Activated T-helper 17 cell treated with anti-CD3 and anti-CD28 coated beads, Interleukin-2, amount 50 U/mL, for 72 hours (primary cell): ENCODE measurements at places on chromosomes 13 and 19. TPM values are rescaled to one million over a fixed set of nuclear protein-coding genes. Genes with fewer than 3 reads are reported as not detected.

DNA sequence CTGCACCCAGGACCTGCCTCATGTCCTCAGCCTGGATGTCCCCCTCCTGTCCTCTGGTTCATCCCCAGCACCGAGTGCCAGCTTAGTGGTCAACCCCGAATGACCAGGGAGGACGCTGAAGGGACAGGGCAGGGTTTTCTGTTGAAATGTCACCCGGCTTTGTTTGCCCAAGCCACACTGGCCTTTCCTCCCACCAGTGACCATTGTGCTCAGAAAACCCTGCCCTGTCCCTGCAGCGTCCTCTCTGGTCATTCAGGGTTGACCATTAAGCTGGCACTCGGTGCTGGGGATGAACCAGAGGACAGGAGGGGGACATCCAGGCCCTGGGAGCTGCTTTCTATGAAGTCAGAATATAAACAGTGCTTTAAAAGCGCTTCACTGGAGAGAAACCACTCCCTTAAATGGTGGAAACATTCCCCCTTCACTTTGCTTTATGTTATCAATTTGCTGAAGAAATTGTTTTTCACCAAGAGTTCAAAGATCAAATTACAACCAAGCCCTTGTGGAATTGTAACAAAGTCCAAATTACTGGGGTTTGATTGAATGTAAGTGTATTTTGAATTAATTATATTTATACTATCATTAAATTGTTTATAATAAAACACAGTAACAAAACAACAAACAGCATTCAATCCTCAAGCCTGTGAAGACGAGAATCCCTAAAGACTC is 21.4 kb downstream of the CARS2 start:
- no peak for ATAC-seq

DNA sequence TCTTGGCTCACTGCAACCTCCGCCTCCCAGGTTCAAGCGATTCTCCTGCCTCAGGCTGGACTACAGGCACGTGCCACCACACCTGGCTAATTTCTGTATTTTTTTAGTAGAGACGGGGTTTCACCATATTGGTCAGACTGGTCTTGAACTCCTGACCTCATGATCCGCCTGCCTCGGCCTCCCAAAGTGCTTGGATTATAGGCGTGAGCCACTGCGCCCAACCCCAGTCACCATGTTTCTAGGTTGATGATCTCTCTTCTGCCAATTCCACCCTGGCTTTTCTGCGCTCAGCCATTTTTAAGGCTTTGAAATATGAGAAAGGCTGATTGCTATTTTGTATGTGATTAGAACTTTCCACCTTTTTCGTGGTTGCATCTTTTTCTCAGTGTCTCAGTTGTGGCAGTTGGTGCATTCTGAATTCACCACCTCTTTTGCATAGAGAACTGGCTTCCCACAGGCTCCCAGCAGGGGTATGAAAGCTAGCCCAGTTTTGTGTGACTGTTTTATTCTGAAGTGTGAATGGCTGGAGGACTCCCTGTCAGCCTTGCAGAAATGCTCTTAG is 15.5 kb downstream of the CEACAM1 start:
- ATAC-seq = peak; percentile 81

DNA sequence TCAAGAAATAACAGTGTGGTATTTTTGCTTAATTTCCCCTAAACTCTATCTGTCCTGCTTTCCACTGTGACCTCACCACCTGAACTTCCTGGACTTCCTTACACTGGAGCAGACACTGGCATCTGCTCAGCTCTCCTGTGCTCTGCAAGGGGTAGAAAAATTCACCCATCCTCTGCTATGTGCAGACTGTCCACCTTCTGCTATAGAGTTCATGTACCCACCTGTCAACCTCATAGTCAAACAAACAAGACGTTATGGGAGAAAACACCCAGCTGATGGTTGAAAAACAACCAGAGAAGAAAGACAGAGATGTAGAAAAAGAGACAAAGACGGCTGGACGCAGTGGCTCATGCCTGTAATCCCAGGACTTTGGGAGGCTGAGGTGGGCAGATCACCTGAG is 12.2 kb downstream of the LAIR1 start:
- ATAC-seq = no peak

- no peak for ATAC-seq
Measured at GRCh38 chr19:23286477-23286876, 36.3 kb upstream of the ZNF724 start.

DNA sequence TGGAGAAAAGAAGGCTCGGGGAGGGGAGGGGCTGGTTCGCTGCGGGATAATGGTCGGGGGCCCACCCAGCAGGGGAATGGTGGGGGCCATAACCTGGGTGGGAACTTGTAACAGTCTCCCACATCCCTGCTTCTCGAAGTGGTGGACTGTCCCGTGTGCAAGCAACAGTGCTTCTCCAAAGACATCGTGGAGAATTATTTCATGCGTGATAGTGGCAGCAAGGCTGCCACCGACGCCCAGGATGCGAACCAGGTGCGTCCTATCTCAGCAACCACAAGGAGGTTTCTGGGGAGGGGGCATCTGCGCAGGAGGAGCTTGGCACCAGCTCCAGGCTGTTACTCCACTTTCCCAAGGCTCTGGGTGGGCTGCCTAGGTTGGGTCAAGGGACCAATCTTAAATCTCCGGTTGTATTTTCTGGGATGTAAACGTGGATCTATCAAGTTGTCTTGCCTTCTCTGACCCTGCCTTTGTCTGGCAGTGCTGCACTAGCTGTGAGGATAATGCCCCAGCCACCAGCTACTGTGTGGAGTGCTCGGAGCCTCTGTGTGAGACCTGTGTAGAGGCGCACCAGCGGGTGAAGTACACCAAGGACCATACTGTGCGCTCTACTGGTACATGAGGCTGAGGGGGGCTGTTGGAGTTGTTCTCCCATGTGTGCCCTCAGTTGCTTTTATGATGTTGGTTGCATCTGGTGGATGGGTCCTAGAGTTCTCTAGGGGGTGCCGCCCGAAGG is 1.6 kb downstream of the TRIM28 start:
- no peak for ATAC-seq

- ATAC-seq = no peak
Measured at GRCh38 chr13:31074756-31075155, 86.9 kb downstream of the HSPH1 start.

CD37 gene
- total RNA-seq = 168 TPM

URI1 gene
- 61.8 TPM for total RNA-seq

DNA sequence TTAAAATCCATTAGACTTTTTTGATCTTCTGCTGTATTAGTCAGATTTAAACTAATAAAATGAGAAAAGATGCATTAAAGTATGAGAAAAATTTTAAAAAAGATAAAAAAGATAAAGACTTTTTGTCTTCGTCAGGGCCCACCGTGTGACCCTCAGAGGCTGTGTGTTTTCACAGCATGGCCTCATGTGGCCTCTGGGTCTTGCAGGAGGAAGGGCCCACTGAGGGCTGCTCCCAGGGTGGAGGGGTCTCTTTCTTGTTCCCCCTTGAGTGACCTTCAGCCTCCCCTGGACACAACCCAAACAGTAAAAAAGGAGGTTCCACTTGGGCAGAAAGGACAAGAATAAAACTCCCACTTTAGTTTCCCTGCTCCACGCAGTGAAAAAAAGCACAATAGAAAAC is 57.1 kb upstream of the RANBP3 start:
- ATAC-seq = no peak

DNA sequence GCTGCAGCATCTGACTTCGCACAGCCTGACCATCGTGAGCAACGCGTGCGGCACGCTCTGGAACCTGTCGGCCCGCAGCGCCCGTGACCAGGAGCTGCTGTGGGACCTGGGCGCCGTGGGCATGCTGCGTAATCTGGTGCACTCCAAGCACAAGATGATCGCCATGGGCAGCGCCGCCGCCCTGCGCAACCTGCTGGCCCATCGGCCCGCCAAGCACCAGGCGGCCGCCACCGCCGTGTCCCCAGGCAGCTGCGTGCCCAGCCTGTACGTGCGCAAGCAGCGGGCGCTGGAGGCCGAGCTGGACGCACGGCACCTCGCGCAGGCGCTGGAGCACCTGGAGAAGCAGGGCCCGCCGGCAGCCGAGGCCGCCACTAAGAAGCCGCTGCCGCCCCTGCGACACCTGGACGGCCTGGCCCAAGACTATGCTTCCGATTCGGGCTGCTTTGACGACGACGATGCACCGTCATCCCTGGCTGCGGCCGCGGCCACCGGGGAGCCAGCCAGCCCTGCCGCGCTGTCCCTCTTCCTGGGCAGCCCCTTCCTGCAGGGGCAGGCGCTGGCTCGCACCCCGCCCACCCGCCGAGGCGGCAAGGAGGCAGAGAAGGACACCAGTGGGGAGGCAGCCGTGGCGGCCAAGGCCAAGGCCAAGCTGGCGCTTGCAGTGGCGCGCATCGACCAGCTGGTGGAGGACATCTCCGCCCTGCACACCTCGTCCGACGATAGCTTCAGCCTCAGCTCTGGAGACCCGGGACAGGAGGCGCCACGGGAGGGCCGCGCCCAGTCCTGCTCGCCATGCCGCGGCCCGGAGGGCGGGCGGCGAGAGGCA is 13.6 kb downstream of the C19orf25 start:
- no peak for ATAC-seq

DNA sequence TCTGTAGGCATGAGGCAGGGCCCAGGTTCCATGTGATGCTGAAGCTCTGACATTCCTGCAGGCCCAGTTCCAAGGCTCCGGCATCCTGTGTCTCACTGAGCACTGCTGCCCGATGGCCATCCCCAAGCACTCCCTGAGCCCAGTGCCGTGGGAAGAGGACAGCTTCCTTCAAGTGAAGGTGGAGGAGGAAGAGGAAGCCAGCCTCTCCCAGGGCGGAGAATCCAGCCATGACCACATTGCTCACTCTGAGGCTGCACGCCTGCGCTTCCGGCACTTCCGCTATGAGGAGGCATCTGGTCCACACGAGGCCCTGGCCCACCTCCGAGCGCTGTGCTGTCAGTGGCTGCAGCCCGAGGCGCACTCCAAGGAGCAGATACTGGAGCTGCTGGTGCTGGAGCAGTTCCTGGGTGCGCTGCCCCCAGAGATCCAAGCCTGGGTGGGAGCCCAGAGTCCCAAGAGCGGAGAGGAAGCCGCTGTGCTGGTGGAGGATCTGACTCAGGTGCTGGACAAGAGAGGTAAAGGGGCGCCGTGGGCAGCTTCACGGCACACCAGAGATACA is 8.0 kb downstream of the ZSCAN22 start:
- ATAC-seq = no peak

DNA sequence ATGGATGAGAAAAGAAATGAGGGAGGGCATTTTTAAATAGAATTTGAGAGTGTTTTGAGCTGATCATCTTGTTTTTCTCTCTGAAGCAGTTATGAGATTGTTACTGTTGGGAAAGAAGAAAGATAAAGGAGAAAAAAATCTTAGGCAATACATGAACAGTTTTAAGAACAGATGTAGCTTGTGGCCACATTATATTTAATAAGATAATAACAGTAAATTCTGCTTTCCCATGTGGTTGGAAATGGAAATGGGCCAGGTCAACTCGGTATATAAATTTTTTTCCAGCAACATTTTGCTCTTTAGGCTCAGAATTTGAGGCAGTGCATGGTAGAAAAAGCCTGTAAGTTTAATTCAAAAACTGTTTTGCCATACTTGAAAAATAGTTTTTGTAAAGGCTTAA is 118.7 kb downstream of the POSTN start:
- ATAC-seq = no peak

DNA sequence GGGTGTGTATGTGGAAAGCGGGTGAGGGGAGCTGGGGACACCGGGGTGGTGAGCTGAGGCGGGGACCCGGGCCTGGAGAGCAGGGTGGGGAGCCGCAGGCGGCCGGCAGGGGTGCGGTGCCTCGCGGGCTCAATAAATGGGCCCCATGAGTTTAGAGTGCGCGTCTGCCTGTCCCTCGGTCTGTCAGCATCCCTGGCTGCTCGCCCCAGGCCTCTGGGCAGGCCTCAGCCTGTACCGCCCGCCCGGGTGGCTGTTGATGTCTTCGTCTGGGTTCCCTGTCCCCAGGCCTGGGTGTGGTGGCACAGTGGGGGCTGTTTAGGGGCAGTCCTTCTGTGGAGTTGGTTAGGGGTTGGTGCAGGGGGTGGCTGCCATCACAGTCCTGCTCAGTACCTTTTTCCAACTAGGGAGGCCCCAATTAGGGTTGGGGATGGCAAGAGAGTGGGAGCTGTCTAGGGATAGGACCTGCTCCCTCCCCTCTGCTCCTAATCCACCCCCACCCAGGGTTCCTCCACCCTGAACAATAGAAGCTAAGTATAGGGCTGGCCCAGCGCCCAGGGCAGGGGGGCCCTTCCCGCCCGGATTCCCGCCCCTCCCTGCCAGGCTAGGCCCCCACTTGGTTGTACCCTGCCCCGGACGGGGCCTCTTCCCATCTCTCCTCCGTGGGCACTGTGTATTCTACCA is 12.2 kb downstream of the CIC start:
- no peak for ATAC-seq

ZNF578 gene
- 0.11 TPM for total RNA-seq

GRCh38 chr19:38557205-38557799 is 60.5 kb downstream of the MAP4K1 start:
- ATAC-seq = peak; percentile 73

AP1M1 gene
- 110 TPM for total RNA-seq

- no peak for ATAC-seq
Measured at GRCh38 chr19:30011051-30011578, 69.1 kb downstream of the URI1 start.

- ATAC-seq = no peak
Measured at GRCh38 chr13:64293923-64294322, 2878.3 kb upstream of the PCDH20 start.

PBX4 gene
- total RNA-seq = 101 TPM

FCAR gene
- total RNA-seq = not detected

OR7D2 gene
- not detected for total RNA-seq

- no peak for ATAC-seq
Measured at GRCh38 chr13:112179421-112179820, 112.5 kb downstream of the SOX1 start.

DNA sequence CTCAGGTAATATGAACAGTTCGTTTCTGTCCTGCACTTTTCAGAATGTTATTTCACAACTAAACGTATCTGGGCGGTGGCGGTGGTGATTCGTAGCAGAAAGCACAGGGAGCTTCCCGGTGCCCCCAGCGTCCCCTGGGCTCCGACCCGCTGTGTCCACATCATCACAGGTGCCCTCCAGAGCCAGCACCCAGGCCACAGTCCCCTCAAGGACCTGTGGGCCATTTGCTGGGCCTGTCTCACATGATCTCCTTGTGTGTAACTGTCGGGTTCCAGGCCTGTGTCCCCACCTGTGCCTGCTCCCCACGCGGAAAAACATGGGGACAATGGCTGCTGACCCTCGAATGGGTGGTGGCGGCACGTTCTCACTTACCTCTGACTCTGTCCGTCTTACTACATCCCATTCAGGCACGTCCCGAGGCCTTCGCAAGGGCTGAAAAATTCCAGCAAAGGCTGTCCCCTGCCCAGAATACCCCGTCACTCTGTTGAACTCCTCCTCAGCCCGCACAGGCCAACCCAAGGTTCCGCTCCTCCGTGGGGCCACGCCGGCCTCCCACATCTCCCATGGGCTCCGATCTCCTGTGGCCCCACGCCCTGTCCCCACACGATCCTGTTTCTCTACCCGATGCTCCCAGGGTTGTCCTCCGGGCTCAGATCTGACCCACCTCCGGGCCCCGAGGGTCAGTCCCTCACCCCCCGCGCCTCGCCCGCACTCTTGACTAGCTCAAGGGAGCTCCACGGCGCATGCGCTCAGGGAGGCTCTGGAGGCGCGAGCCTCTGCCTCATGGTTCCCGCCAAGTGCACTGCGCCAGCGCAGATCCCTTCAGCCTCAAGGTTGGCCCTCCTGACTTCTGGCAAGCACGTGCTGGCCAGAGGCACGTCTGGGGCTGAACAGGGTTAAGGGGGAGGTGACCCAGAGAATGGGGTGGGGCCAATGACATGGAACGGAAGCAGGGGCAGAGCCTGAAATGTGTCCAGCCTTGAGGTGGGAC is 21.2 kb downstream of the DEDD2 start:
- ATAC-seq = no peak

ARL11 gene
- total RNA-seq = 1.0 TPM
